ENCODE measurements at places on chromosomes 6 and 20.

GRCh38 chr20:52150440-52151258, 40.9 kb downstream of the ZFP64 start:
- peak; percentile 28 for DNase-seq

DNA sequence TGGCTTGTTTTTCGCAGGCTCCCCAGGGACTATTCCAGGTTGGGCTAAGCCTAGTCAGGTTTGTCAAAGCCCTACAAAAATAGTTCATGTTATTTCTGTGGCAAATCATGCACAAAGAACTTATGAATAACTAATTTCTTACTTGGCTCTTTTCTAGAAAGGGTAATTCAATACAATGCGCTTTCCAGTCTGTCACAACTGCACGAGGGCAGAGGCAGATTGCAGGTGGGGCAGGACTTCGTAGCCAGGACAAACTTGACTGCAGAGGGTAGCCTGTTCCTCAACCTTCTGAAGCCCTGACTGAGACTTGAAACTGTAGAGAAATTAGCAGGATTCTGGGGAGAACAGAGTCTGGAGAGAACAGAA, 253.5 kb downstream of the QKI start:
- no peak for DNase-seq

- DNase-seq, result no peak
Measured at GRCh38 chr6:127592964-127593363, 16.0 kb downstream of the C6orf58 start.

GRCh38 chr20:17364681-17365080, 137.8 kb downstream of the PCSK2 start:
- no peak for DNase-seq

GRCh38 chr6:20769631-20770030, 235.4 kb downstream of the CDKAL1 start:
- DNase-seq, result no peak

- DNase-seq, result no peak
Measured at GRCh38 chr6:133553652-133554051, 312.5 kb downstream of the EYA4 start.

GRCh38 chr6:167704396-167704901, 122.3 kb upstream of the AFDN start:
- no peak for DNase-seq

GRCh38 chr6:118586746-118587485, 38.8 kb downstream of the PLN start:
- no peak for DNase-seq

DNA sequence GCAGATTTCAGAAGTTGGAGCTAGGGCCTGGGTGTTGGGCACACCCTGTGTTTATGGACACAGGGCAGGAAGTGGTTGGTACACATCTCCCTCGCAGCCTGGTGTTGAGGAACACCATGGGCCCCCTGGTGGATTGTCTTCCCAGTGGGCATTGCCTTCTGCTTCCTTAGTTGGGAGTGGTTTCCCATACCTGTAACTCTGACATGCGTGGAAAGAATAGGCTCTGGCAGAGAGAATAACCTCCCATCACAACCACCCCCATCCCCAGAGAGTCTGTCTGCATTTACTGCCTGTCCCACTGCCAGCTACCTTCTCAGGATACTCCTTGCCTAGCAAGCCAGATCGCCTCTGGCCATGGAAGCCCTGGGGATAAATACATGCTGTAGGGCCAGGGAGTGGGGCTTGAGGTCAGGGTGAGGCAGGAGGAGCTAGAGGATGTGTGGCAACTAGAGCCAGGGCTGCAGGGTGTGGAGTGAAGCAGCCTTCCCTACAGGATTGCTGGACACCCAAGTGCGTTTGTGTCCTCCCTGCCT, 14.7 kb downstream of the LRRC73 start:
- DNase-seq, result no peak

- DNase-seq, result no peak
Measured at GRCh38 chr6:132481189-132481588, 31.7 kb downstream of the STX7 start.

DNA sequence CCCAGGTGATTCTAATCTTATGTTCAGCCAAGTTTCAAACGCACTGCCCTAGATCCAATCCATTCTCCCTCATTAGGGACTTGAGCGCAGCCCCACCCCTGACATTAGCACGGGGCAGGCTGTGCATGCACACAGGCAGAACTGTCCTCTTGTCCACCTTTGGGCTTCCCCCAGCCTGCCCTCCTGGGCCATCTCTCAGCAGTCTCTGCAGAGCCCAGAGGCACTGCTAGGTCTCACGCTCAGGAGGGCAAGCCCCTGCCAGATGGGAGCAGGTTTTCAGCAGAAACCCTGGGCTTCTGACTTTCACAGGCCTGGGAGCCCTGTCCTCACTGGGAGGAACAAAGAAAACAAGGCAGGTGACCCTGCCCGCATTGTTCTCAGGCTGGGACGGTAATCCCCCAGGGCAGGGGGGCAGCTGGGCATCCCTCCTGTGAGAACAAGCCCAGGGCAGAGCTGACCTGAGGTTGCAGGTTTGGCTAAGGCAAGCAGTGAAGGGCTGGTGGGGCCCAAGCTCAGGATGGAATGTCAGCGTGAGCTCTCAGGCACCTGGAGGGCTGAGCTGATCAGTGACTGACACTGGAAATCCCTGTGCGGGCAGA, 24.5 kb downstream of the KCNK5 start:
- no peak for DNase-seq

- DNase-seq, result no peak
Measured at GRCh38 chr6:46215213-46215612, 44.4 kb upstream of the ENPP5 start.

GRCh38 chr6:51839726-51840374, 247.6 kb downstream of the PKHD1 start:
- no peak for DNase-seq

DNA sequence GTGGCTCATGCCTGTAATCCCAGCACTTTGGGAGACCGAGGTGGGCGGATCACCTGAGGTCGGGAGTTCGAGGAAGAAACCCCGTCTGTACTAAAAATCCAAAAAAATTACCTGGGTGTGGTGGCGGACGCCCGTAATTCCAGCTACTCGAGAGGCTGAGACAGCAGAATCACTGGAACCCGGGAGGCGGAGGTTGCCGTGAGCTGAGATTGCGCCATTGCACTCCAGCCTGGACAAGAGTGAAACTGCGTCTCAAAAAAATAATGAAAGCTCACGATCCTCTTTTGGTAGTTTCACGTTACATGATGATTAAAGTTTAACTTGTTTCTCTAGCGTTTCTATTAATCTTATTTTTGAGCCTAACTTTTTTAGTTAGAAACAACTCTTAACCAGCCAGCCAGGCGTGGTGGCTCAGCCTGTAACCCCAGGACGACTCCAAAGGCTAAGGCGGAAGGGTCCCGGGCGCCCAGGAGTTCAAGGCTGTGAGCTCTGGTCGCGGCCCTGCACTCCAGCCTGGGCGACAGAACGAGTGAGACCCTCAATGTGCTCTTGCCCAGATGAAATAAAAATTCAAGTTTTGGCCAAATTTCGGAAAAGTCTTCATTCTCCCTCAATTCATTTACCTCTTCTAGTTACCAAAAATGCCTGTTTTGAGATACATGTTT, 1.2 kb upstream of the WRNIP1 start:
- no peak for DNase-seq

GRCh38 chr20:18837718-18838117, 24.1 kb downstream of the SCP2D1 start:
- no peak for DNase-seq

DNA sequence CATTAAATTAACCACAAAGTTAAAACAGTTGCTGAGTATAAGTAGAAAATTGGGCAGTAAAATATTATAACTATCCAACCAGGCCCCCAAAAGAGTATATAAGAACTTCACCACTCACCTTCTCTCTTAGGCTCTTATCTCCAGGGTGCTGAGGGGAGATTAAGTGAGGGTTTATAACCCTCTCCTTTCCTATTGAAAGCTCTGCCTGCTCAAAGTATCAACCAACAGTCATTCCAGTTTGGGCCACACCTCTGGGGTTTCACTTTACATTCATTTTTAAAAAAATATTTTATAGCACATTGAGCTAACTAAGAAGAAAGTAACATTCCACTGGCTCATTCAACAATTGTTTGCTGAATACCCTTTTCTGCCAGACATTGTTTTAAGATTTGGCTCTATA, 22.1 kb downstream of the GSTA4 start:
- DNase-seq, result no peak

DNA sequence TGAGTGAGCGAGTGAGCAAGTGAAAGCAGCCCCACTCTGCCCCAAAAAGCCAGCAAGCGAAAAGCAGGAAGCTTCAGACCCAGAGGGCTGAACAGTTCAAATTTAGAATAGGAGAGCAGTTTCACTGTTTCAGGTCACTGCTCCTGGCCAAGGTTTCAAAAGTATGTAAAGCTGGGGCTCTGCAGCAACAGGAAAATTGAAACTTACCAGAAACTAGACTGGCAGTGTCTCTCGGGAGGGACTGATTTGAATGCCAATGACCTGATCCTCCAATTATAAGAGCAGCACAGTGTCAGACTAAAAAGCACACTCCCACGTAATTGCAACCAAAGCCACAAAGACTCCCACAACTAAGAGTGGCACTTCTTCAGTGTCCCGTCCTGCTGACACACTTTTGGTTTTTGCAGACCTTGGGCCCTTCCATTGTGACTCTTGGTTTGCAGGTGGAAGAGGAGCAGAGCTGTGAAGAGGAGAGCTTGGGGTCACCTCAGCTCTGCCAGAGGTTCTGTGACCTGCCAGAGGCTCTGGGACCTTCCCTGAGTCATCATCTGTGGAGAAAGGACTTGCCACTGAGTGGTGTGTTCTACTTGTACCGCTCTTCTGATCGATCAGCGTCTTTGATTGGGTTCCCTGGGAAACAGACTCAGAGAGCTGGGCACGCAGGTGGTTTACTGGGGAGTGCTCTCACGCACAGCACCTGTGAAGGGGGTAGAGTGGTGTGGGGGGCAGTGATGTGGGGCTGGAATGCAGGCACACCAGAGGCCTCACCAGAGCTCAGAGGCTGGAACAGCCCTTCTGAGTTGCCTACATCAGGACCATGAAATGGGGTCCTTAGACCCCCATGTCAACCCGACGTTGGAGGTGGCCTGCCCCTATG, 52.7 kb upstream of the PTGIS start:
- no peak for DNase-seq

DNA sequence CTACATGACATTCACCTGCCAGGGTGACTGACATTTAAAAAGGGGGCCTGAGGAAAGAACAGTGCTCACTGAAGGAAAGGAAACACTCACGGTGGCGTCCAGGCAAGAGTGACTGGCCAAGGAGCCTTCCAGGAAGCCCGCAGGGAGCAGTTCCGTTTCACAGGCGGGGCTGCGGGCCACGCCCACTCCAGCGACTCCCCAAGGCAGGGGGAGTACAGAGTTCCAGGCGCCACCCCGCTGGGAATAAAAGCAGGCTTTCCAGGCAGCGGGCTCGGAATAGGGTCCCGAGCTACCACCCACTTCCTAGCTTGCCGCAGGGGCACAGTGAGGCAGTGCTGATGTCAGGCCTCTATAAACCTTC, 34.2 kb downstream of the PKIG start:
- DNase-seq, result no peak

DNA sequence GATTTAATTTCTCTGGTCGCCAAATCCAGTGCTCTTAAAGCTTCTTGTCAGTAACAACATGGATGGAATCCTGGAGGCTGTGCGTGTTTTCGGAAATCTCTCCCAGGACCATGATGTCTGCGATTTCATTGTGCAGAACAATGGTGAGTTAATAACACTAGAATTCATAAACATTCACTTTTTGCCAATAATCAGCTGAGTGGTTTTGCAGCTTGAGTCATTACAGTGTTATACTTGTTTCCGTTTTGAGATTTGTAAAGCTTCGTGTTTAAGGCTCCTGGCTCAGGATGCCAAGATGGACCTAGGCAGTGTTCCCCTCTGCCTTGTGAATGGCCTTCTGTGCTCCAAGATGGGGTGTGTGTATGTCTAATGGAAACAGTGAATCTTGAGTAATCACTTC, 113.8 kb downstream of the ARMC2 start:
- DNase-seq, result no peak

- no peak for DNase-seq
Measured at GRCh38 chr20:40815156-40816038, 126.4 kb upstream of the MAFB start.

DNA sequence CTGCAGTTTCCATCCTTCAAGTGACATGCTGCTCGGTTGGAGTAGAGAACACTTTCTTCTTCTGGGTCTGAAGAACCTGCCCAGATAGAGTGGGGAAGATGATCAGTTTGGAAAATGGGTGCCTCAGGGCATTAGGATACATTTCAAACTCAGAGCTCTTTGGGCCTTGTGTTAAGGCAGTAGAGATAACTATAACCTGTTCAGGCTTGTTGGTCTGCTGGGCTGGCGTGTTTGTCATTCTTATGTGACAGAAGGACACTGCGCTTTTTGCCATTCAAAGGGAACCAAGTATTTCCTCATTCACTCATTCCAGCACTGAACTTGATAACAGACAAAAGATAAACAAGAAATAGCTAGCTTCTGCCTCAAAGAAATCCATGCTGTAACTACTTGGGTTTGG, 3.8 kb downstream of the TOMM34 start:
- DNase-seq, result no peak

- DNase-seq, result no peak
Measured at GRCh38 chr20:51272401-51272800, 249.5 kb upstream of the KCNG1 start.

DNA sequence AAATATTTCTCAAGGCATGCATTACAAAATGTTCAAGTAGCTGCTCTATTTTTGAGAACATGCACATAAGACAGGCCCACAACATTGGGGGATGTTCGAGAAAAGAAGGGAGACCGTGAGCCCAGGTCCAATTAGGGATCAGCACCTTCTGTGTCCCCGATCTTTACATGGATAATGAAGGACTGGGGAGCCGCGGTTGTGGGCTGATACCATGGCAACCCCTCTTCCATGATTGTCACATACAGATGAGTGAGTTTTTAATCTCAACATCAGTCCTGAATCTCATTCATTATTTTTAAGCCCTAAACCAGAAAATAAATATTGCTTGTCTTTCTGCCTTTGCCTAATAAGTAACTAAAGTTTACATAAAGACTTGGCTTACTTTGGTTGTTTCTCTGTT, 935.7 kb downstream of the KIF16B start:
- no peak for DNase-seq

DNA sequence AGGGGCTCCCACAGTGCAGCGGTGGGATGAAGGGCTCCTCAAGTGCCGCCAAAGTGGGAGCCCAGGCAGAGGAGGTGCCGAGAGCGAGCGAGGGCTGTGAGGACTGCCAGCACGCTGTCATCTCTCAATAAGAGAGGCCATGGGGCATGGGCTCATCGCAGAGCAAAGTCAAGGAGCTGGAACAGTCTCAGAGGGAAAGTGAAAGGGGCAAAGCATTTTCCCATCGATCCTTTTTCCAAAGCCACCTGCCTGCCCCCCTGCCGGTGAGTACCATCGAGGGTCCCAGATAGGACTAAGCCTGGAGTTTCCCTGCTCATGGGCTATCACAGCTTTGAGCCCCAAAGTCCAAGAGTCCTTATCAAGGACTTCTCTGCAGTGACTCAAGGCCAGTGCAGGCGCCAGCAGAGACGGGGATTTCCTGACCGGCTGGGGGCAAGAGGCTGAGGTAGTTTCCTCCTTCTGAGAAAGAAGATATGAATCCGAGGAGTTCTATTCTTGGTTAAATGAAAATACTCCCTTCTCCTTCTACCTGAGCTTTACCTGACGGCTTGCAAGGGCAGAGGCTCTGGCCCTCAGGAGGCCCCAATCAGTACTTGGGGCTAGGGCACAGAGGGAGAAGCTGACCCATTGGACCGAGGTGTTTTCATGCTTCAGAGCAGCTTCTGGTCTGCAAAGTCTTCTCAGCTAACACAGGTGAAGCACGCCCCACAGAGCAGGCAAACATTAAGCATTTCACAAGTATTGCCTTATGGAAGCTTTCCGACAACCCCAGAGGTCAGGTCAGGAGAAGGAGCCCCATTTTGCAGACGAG, 22.6 kb downstream of the ETV7 start:
- DNase-seq, result no peak

- no peak for DNase-seq
Measured at GRCh38 chr6:27161946-27162603, 85.4 kb upstream of the PRSS16 start.

Measured in D721Med (cell line).